Cardiac atrium fibroblast (primary cell): ENCODE measurements at places on chromosomes 3 and 15. TPM values are rescaled to one million over a fixed set of nuclear protein-coding genes. Genes with fewer than 3 reads are reported as not detected.

The HCLS1 gene
- total RNA-seq = 2.3 and 5.0 TPM in 2 replicates

The CPN2 gene
- not detected in 2 replicates for total RNA-seq

The ANKUB1 gene
- not detected in 2 replicates for total RNA-seq

The FAN1 gene
- 10.1 and 13.1 TPM in 2 replicates for total RNA-seq

The SNUPN gene
- total RNA-seq = 19.0 and 21.7 TPM in 2 replicates

The WWTR1 gene
- 44.2 and 74.7 TPM in 2 replicates for total RNA-seq

The SNTN gene
- not detected in 2 replicates for total RNA-seq

The ZNF662 gene
- 0.32 and 0.36 TPM in 2 replicates for total RNA-seq

The CCR5 gene
- total RNA-seq = not detected in 2 replicates

The NR2E3 gene
- total RNA-seq = not detected in 2 replicates

The CNTN6 gene
- not detected in 2 replicates for total RNA-seq

The HACD3 gene
- total RNA-seq = 57.0 and 70.3 TPM in 2 replicates

The NSMCE3 gene
- 10.4 and 10.7 TPM in 2 replicates for total RNA-seq

The RHCG gene
- 0.16 TPM in 1 of 2 replicates, not detected in the other for total RNA-seq

The CRABP1 gene
- total RNA-seq = not detected in 2 replicates

The PRR20G gene
- total RNA-seq = not detected in 2 replicates

The ARIH1 gene
- total RNA-seq = 24.6 and 26.2 TPM in 2 replicates

The INAFM2 gene
- total RNA-seq = 16.8 and 28.0 TPM in 2 replicates

The ACOX2 gene
- total RNA-seq = 9.9 and 12.0 TPM in 2 replicates

The RYR3 gene
- total RNA-seq = not detected in 2 replicates

The NEDD4 gene
- total RNA-seq = 25.4 and 25.5 TPM in 2 replicates

The ARHGAP11A gene
- 6.3 and 7.6 TPM in 2 replicates for total RNA-seq

The CAPN3 gene
- total RNA-seq = 1.4 and 2.3 TPM in 2 replicates

The MED12L gene
- total RNA-seq = under 0.01 and 1.8 TPM in 2 replicates

The SLCO3A1 gene
- 7.4 and 7.6 TPM in 2 replicates for total RNA-seq

The SYNPR gene
- not detected in 2 replicates for total RNA-seq

The CYP19A1 gene
- 0.18 TPM in 1 of 2 replicates, not detected in the other for total RNA-seq

The CIDEC gene
- 0.18 TPM in 1 of 2 replicates, not detected in the other for total RNA-seq

The CIP2A gene
- total RNA-seq = 6.6 and 6.9 TPM in 2 replicates

The ATP13A3 gene
- 581 and 1,215 TPM in 2 replicates for total RNA-seq

The FAM3D gene
- total RNA-seq = not detected in 2 replicates
